ENCODE measurements at places on chromosomes 3 and 15. TPM values are rescaled to one million over a fixed set of nuclear protein-coding genes. Genes with fewer than 3 reads are reported as not detected.

DNA sequence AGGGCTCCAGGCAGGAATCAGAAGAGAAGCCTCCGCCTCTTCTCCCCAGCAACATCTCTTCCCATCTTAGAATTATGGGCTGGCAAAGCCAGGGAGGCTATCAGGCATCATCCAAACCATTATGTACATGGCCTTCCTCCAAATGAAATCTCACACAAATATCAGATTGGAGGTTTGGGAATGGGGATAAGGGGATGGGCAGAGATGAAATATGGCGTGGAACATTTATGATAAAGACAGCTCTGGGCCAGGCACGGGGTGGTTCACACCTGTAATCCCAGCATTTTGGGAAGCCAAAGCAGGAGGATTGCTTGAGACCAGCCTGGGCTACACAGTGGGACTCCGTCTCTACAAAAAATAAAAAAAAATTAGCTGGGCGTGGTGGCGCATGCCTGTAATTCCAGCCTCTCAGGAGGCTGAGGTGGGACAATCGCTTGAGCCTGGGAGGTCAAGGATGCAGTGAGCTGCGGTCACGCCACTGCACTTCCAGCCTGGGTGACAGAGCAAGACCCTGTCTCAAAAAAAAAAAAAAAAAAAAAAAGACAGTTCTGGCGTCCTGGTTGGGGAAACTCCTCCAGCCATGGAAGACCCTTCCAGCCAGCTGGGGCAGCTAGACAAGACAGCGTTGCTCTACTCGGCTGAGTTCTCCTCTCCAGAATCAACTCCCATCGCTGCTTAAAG is 36.6 kb downstream of the CPN2 start:
- peaks cover 54% of the 10 kb centered on the region for H3K27me3 ChIP-seq
- H3K27ac ChIP-seq: no peak overlapping the region
- peaks cover 13% of the 10 kb centered on the region for H3K4me1 ChIP-seq
- H3K36me3 ChIP-seq: no peaks in the 10 kb centered on the region
- H3K4me3 ChIP-seq: no peak overlapping the region

- no peak for DNase-seq
- H3K27ac ChIP-seq: peak overlapping the region; percentile 38
- H3K4me1 ChIP-seq: peaks cover 6% of the 10 kb centered on the region
- H3K36me3 ChIP-seq: no peaks in the 10 kb centered on the region
- H3K4me3 ChIP-seq: no peak overlapping the region
- H3K27me3 ChIP-seq: no peaks in the 10 kb centered on the region
These were observed 92.8 kb upstream of the TNFSF10 start for GRCh38 chr3:172616031-172616461.

The IL5RA gene
- total RNA-seq: not detected

DNA sequence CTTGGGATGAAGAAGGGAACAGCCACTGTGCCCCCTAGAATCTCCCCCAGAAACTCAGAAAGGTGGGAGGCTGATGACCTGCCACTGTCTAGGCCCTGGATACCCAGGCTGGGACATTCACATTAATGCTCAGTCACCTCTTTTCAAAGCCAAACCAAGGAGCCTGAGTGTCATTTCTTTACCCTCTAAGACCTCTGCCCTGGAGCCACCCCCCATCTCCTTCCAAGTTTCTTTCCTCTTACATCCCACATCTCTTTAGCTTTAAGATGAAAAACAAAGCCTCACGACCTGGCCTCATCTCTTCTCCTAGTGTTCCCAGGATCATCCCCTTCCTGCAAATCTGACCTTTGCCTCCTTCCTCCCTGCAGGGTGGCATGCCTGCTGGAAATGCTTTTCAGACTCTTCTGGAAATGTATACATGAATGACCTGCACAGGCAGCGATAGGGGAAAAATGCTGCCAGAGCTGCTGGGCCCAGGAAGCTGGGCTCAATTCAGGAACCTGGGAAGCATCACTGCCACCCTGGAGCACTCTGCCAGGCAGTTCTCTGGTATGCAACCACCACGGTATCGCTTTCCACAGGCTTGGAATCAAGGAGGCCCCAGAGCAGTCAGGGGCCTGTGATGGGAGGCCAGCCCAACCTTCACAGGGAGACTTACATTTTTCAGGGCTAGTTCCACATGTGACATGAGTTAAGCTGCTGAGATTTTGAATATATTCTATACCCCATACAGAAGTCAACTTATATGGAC is 67.6 kb downstream of the DAPK2 start:
- H3K27me3 ChIP-seq: no peaks in the 10 kb centered on the region
- peak overlapping the region; percentile 76 for H3K27ac ChIP-seq
- DNase-seq: peak; percentile 64
- H3K4me1 ChIP-seq: peaks cover 43% of the 10 kb centered on the region
- H3K36me3 ChIP-seq: no peaks in the 10 kb centered on the region
- H3K4me3 ChIP-seq: no peak overlapping the region

- no peak for DNase-seq
- peaks cover 28% of the 10 kb centered on the region for H3K4me1 ChIP-seq
- H3K36me3 ChIP-seq: no peaks in the 10 kb centered on the region
- no peak overlapping the region for H3K27ac ChIP-seq
These were observed 8.5 kb downstream of the BAHD1 start for GRCh38 chr15:40449275-40449674.

- no peaks in the 10 kb centered on the region for H3K4me1 ChIP-seq
- no peak overlapping the region for H3K27ac ChIP-seq
- no peak for DNase-seq
- no peaks in the 10 kb centered on the region for H3K27me3 ChIP-seq
- no peak overlapping the region for H3K4me3 ChIP-seq
These were observed 83.6 kb downstream of the BDH1 start for GRCh38 chr3:197472151-197472550.

DNA sequence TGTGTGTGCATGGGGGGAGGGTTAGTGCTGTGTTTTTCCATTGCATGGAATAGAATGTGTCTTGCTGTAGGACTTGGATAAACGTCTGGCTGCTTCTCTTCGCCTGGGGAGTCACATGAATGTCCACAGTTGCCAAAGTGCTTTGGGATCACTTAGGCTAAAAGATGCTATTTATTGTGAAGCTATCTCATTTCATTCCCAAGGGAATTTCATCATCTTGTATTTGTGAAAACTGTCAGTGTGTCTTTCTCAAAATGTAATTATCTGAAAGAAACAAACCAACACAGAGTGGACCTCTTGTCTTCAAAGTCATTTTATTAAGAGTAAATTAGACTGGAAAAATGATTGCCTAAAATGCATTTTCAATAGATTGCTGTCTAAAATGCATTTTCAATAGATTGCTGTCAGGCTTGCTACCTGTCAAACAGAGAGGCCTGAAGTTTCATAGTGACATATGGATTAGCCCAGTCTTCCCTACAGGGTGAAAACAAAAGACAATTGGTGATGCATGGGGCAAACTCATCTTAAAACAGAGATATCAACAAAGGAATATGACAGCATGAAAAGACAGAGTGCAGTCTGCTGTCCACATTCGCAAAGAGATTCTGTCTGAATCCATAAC is 117.1 kb upstream of the GOLIM4 start:
- peaks cover 3% of the 10 kb centered on the region for H3K4me1 ChIP-seq
- no peak overlapping the region for H3K4me3 ChIP-seq
- no peak for DNase-seq
- no peaks in the 10 kb centered on the region for H3K36me3 ChIP-seq
- H3K27ac ChIP-seq: no peak overlapping the region
- no peaks in the 10 kb centered on the region for H3K27me3 ChIP-seq

DNA sequence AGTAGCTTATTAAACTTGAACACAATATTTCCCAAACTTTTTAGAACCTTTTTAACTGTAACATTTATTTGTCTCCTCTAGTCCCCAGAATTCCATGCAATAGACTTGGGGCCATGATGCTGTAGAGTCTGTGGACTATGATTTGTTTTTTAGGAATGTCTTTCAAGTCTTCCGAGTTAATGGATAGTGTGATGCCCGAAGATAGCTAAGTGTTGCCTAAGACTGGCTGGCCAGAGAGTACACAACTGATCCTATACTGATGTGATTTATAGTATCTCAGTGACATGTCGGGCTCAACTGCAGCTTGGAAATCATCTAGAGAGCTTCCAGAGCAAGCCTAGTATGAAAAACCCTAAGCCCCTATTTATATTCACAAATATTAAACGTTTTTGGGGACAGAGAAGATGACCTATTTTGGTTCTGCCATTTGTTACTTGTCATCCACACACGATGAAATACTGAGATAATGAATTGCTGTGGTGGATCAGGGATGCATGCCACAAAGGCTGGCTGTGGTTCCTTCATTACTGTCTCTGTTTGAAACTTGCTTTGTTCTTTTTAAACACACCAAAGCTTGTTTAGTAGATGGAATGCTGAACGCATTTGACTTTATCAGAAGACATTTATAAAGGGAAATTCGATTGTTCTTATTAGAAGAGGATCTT is 507.4 kb downstream of the TAFA4 start:
- H3K27ac ChIP-seq: no peak overlapping the region
- H3K27me3 ChIP-seq: no peaks in the 10 kb centered on the region
- no peaks in the 10 kb centered on the region for H3K4me1 ChIP-seq
- H3K4me3 ChIP-seq: no peak overlapping the region
- no peak for DNase-seq

The TM6SF1 gene
- total RNA-seq: 2.8 TPM

The LIPC gene
- 0.23 TPM for total RNA-seq

DNA sequence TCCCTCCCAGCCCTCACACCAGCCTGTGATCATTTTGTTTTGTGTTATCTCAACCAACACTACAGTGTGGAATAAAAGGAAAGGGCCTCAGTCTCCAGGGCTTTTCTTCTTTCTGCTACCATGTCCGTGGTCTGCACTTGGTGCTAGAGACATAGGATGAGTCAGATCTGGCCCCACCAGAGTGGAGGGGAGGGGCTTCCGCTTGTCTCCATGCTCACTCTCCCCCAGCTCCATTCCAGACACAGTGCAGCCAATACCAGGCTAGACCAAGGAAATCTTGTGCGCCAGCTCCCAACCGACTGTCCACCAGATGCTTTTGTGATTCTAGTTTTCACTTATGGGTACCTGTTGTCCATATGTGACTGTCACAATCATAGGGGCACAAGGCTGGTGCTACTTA is 51.9 kb upstream of the TMEM115 start:
- no peak for DNase-seq
- H3K27me3 ChIP-seq: no peaks in the 10 kb centered on the region
- H3K4me1 ChIP-seq: no peaks in the 10 kb centered on the region
- H3K36me3 ChIP-seq: no peaks in the 10 kb centered on the region
- no peak overlapping the region for H3K27ac ChIP-seq
- no peak overlapping the region for H3K4me3 ChIP-seq

DNA sequence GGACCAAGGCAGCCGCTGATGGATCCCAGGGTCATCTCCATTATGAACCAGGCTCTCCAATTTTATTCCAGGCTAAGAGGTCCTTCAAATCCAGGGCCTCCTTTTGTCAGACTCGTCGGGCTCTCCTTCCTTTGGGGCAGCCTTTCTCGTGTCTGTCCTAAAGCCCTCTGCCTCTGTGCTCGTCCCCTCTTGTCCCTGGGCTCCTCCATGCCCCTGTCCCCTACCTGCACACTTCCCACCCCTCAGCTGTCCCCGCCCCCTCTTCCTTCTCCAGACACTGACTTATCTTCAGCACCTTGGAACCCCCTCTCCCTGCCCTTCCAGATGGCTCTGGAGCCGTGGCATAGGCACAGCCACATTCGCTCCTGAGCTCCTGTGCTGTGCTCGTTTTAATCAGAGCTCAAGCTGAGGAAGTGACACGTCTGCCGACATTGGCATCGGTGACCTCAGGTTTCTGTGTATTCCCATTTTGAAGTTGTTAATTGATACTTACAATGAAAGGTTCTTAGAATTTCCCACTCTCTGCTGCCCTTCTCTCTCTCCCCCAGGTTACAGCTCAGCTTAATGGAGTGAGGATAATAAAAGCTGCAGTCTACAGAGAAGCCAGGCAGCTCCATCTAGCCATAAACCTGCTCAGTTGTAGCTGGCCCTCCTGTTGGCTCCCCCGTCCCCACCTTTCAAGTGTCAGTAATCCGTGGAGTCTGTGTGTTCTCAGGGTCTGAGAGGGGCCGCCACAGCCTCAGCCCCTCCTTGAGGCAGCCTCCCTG is 51.1 kb upstream of the SEC22A start:
- no peaks in the 10 kb centered on the region for H3K4me1 ChIP-seq
- no peaks in the 10 kb centered on the region for H3K27me3 ChIP-seq
- no peak overlapping the region for H3K27ac ChIP-seq

DNA sequence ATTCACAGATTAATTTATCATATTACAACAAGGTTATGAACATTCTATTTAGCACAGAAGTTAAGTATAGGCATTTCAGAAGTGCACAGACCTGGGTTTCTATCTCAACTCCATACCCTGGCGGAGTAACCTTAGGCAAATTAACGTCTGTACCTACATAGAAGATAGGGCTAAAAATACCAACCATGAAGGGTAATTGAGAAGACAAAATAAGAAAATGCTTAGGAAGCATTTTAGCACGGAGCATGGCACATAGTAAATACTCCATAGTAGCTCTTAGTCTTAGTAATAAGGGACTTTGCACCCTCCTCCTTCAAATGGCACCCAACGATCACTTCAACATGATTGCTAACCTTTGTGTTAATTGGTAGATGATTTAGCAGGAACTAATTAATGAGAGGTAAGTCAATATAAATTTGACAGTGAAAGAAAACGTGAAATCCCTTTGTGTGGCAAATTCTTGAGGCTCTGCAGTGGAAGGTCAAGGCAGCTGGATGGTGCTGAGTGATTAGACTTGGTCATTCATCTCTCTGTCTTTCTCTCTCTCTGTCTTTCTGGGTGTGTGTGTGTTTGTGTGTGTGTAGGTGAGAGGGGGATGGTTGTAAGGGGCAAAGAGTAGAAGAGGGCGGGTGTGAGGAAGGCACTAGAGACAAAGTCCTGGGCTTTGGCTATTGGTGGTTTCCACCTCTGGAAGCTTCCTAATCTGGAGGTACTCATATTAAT is 131.1 kb upstream of the PHLDB2 start:
- DNase-seq: no peak
- no peaks in the 10 kb centered on the region for H3K27me3 ChIP-seq
- H3K4me3 ChIP-seq: no peak overlapping the region
- peaks cover 35% of the 10 kb centered on the region for H3K4me1 ChIP-seq
- H3K27ac ChIP-seq: no peak overlapping the region

DNA sequence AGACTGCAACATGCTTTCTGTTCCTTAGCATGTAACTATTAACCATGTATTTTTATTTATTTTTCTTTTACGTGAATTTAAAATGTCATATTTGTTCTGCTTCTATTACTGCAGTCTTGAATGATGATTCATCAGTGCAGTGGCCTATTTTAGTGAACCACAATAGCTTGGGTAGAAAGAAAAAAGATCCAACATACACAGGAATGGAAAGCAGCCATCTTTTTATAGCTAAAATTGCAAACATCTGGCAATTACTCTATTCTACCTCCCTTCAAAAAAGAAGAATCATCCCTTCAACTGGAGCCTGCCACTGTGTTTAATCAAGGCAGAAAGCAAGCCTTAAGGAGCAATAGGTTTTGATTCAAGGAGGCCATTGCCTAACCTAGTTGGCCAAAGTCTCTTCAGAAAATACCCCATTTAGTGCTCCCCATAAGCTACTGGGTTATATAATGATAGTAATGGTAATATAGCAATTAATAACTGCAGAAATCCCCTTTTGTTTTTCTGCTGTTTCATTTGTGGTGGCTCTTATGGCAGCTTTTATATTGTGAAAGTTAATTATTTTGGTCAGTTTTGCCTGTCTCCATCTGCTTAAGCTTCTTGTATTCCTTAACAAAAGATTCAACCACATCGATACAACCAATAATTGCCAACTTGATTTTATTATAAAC is 267.3 kb downstream of the LPP start:
- no peak overlapping the region for H3K4me3 ChIP-seq
- DNase-seq: no peak
- no peak overlapping the region for H3K27ac ChIP-seq
- no peaks in the 10 kb centered on the region for H3K27me3 ChIP-seq

The PP2D1 gene
- total RNA-seq: not detected

GRCh38 chr3:29176501-29176900 is 104.4 kb upstream of the RBMS3 start:
- H3K4me1 ChIP-seq: peaks cover 24% of the 10 kb centered on the region
- H3K27me3 ChIP-seq: no peaks in the 10 kb centered on the region
- no peaks in the 10 kb centered on the region for H3K36me3 ChIP-seq
- no peak overlapping the region for H3K27ac ChIP-seq
- H3K4me3 ChIP-seq: no peak overlapping the region

All from heart right ventricle (tissue), 16 donors.